NCI-H524 (cell line): ENCODE measurements at places on chromosomes 16 and 17.

GRCh38 chr17:1446201-1446600, 9.8 kb downstream of the CRK start:
- no peak for DNase-seq

GRCh38 chr16:87324411-87325275, 7.5 kb upstream of the C16orf95 start:
- DNase-seq, result peak; percentile 88

- no peak for DNase-seq
These were observed 20.8 kb upstream of the PIK3R5 start for GRCh38 chr17:8986295-8986694.

GRCh38 chr17:41301204-41301790, 1.4 kb downstream of the KRTAP29-1 start:
- DNase-seq, result no peak

- DNase-seq, result peak; percentile 86
These were observed 681 bp downstream of the XPO6 start for GRCh38 chr16:28210979-28211588.

DNA sequence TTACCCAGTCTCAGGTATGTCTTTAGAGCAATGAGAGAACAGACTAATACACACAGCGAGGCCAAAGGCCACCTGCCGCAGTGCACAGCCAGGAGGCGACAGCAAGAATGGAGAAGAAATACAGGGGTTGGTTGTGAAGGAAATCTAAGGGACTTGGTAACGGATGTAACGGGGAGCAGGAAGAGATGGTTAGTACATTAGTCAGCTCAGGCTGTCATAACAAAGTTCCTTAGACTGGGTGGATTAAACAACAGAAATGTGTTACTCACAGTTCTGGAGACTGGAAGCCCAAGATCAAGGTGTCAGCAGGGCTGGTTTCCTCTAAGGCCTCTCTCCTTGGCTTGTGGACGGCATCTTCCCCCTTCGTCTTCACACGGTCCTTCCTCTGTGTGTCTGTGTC, 47.1 kb downstream of the TVP23C start:
- DNase-seq, result no peak

GRCh38 chr17:38914741-38915638, 10.4 kb upstream of the LASP1NB start:
- no peak for DNase-seq

- peak; percentile 36 for DNase-seq
These were observed 1.9 kb upstream of the CBLN1 start for GRCh38 chr16:49283376-49284049.

DNA sequence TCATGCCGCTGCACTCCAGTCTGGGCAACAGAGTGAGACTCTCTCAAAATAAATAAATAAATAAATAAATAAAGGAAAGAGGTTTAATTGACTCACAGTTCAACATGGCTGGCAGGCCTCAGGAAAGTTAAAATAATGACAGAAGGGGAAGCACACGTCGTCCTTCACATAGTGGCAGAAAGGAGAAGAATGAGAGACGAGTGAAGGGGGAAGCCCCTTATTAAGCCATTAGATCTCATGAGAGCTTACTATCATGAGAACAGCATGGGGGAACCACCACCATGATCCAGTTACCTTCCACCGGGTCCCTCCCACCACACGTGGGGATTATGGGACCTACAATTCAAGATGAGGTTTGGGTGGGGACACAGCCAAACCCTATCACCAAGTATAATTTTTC, 54.5 kb downstream of the PAFAH1B1 start:
- no peak for DNase-seq

DNA sequence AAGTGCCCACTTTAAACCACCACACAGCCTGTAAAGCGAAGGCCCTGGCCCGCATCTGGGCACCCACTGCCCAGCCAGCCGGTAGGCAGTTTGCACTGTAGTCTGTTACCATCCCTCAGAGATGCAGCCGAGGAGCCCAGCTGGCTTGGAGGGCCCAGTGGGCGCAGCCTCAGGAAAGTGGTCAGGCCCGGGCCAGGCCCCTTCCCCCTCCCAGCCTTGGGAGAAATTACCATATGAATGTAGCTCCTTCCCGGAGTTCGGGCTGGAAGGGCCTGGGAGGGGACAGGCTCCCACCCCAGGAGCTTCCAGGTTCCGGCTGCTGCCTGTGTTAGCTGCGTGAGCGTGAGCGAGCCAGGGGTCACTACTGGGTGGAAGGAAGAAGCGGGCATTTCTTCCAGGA, 325.4 kb downstream of the SEC14L1 start:
- DNase-seq, result no peak

DNA sequence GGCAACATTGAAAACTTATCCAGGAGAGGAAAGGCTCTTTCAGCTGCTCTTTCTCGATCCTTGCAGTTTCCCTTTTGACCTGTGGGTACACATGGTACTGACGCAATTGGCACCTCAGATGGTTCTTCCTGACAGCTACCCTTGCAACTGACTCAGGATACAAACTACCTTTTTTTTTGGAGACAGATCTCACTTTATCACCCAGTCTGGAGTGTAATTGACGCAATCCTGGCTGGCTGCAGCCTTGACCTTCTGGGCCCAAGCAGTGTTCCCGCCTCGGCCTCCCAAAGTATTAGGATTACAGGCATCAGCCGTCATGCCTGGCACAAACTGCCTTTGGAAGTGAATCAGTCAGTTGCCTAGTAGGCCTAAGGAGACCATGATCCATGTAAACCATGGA, 607.2 kb downstream of the WWOX start:
- DNase-seq, result no peak

- peak; percentile 99 for DNase-seq
These were observed 688 bp downstream of the FBRS start for GRCh38 chr16:30658731-30659506.

GRCh38 chr17:68775318-68775717, 174.2 kb upstream of the FAM20A start:
- DNase-seq, result no peak

GRCh38 chr17:36837195-36837938, 99.9 kb upstream of the LHX1 start:
- DNase-seq, result no peak

GRCh38 chr17:50440172-50440837, 14.3 kb downstream of the ACSF2 start:
- DNase-seq, result no peak

DNA sequence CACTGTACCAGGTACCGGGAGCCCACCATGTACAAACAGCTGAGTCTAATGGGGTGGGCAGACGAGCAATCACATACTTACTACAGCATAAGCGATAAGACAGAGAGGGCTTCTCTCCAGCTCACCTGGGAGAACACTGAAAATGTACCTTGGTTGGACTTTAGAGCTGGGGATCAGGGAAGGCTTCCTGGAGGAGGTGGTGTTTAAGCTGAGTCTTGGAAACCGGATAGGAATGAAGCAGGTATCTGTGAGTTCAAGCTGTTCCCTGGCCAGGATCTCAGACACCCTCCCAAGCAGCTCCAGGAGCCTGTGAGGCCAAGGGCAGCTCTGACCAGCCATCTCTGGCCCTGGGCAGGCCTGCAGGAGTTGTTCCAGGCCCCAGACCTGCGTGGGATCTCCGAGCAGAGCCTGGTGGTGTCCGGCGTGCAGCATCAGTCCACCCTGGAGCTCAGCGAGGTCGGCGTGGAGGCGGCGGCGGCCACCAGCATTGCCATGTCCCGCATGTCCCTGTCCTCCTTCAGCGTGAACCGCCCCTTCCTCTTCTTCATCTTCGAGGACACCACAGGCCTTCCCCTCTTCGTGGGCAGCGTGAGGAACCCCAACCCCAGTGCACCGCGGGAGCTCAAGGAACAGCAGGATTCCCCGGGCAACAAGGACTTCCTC, 8.0 kb upstream of the SERPINF1 start:
- no peak for DNase-seq

DNA sequence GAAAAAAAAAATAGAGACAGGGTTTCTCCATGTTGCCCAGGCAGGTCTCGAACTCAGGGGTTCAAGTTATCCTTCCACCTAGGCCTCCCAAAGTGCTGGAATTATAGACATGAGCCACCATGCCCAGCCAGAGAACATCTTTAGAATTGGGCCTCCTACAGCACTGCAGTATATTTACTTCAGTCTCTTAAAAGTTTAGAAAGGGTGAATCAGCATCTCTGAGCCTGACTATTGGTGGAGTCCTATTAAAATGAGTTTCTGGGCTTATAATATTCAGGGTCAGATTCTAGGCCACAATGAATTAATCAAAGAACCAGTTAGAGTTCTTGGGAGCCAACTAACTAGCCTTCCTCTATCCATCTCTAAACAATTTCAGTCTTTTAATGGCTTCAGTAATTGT, 22.8 kb downstream of the TADA2A start:
- DNase-seq, result no peak

DNA sequence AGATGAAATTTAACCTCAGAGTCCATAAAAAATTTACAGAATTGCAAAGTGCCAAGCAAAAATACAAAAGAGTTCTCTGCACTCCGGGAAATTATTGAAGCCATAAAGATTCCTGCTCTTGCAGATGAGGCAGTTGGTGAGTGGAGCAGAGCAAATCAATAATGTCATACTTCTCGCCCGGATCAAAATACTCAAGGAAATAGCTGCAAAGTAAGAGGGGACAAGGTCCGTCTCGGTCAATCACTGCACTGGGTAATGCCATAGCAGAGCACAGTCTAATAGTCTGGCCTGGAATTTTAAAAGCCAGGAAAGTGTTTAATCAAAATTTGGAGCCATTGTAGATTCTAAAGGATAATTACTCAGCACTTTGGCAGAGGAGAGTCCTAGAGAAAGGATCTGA, 58.9 kb downstream of the GP2 start:
- no peak for DNase-seq
